ENCODE measurements at places on chromosomes 2 and 18. TPM values are rescaled to one million over a fixed set of nuclear protein-coding genes. Genes with fewer than 3 reads are reported as not detected.

Gene BOK
- 33.7 TPM for total RNA-seq

DNA sequence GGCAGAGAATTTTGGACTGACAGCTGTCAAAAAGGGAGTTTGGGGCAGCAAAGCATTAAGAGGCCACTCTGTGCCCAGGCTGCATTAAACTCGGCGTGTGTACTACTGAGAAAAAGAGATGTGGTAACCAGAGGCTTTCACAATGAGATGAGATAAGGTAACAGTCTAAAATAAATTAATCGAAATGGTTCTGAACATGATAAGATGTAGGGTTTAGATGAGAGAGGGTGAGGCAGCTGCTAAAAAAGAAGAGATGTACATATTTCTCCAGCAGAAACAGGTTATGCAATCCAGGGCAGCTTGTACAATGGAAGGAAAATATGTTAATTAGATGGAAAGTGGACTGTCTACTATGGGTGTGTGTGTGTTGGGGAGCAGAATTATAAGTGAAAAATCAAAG lies 39.2 kb upstream of the ACTR3 start:
- DNase-seq: no peak

DNA sequence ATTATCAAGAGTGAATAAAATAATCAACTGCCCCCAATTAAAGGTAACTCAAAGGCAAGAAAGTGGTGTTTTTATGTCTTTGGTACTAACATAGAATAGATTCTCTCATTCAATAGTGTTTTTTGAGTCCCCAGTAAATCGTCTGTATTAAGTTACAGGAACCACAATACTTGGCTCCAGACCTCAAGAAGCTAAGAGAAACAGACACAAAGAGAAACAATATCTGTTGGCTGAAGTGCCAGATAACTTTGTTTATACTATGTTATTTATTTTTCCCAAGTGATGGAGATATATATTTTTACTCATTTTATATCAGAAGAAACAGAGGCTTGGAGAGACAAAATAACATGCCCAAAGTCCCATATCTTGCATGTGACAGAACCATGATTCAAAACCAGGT lies 201.7 kb upstream of the HNRNPA3 start:
- DNase-seq: no peak

GRCh38 chr2:1162768-1163584 lies 212.3 kb downstream of the SNTG2 start:
- DNase-seq: no peak

- no peak for DNase-seq
These were observed 116.5 kb downstream of the PMS1 start for GRCh38 chr2:189900726-189901125.

Gene GPR39
- 0.63 TPM for total RNA-seq

DNA sequence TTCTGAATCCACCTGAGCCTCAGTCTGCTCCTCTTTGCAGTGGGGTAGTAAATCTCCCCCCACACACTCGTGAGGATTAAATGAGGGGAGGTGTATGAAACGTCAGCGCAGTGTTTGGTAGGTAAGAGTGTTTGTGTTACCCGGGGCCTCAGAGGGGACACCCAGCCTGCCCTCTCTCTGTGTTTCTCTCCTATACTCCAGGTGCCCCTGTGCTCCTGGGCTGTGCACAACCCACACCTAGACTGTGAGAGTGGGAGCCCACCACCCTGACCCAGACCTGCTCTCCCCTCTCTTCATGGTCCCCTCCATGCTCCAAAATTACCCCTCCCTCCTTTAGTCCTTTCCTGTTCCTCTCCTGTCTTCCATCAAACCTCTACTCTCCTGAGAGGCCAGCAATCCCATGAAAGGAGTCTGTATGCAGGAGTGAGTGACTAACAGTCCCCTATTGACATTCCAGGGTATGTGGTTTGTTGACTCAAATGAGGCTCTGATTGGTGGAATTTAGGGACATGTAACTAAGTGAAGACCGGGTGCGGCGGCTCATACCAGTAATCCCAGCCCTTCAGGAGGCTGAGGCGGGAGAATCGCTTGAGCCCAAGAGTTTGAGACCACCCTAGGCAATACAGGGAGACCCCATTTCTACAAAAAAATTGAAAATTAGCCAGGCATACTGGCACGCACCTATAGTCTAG lies 10.4 kb downstream of the CIB4 start:
- DNase-seq: no peak

Gene CREG2
- total RNA-seq: 2.2 TPM

Gene STEAP3
- 22.2 TPM for total RNA-seq

All from H1 (cell line).